Lower lobe of right lung (tissue), 2 donors: ENCODE measurements at places on chromosomes 6 and 20.

DNA sequence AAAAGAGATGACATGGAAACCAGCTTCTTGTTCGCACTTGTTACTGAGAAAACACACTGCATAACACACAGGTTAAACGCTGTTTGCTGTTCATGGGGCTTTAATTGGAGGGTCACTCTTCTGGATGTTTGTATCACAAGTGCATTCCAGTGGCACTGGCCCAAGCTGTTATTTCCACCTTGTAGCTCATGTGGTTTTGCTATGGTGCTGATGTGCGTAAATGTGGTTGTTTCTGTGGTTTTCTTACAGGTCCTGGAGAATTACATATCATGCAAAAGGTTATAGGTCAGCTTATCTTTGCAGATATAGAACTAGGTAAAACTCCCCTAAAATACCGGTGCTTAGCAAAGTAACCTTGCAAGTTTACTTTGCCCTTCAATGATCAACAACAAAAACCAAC, 89.3 kb upstream of the AHI1 start:
- peak; percentile 57 for DNase-seq

GRCh38 chr20:39825950-39826349, 863.1 kb downstream of the MAFB start:
- DNase-seq = no peak

DNA sequence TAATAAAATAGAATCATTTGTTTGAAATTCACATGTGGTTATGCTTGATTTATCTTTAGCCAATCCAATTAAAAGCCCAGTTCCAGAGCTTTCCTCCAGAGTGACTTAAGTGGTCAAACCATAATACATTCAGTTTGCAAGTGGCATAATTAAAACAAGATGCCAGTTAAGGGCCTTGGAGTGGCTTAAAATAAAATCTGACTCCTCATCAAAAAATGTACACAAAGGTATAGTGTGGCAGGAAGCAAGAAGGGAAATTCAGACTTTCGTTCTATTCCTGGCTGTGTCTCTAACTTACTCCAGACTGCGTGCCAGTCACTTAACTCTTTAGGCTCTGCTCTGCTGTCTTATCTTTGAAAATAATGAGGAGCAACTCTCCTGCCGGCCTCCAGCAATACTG, 251.3 kb upstream of the PRND start:
- no peak for DNase-seq

DNA sequence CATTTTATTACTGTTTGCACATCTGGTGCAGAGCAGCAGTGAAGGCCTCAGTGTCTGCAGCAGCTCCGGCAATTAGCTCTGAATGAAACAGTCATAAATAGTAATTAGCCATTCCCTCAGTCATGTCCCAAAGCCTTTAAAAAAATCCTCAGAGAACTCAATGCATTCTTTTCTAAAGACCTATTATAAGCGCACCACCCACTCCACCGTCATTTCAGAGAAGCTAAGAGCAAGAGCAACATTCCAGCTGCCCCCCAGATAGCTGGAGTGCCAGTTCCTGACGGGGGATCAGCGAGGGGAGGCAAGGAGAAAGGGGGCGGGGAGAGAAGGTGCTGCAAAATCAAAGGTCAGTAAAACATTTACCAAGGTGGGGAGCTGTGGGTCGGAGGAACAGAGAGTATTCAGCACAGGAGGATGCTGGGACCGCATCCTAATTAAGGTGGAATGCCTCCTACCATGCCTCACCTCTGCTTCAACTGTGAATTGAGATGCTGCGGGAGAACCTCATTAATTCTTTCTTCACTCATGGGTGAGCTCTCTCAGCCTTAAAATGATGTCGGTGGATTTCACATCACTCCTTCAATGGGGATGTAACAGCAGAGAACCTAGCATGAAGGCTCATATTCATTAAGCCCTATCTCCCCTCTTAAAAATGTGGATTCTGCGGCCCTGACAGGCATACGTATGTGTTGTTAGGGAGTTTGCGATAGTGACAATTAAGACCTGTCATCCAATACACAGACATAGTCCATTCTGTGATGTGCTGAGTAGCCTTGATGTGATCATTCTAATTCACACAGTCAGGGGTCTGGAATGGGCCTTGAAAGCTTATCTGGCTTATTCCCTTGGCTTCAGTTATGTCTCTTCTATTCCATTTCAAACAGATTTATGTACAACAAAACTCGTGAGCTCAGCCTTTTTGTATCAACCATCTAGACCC, 469.5 kb upstream of the NRSN1 start:
- DNase-seq = no peak

DNA sequence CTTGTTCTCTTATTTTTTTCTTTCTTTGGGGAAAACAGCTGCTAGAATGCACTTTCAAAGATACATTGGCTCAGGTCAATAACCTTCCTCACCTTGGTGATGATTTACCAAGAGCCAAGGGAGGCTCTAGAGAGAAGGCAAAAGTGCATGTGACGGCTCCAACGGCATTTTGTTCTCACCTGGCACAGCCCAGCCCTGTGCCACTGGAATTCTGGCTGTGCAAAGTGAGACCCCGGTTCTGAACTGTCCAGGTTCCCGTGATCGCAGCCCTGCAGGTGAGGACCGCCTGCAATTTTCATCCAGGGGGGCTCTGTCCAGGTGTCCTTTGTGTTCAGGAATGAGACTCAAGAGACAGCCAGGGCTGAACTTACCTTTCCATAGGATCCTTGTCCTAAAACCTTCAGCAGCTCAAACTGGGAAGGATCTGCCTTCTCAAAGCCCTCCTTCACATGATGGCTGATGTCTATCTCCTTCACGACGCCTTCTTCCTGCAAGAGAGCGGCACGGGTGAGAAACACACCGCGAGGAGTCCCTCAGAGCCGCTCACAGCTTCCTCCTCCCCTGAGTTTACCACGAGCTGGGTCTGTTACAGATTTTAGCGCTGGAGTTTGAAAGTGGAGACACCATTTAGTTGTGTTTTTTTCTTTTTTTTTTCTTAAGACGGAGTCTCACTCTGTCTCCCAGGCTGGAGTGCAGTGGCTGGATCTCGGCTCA, 48.0 kb downstream of the RAMACL start:
- no peak for DNase-seq

DNA sequence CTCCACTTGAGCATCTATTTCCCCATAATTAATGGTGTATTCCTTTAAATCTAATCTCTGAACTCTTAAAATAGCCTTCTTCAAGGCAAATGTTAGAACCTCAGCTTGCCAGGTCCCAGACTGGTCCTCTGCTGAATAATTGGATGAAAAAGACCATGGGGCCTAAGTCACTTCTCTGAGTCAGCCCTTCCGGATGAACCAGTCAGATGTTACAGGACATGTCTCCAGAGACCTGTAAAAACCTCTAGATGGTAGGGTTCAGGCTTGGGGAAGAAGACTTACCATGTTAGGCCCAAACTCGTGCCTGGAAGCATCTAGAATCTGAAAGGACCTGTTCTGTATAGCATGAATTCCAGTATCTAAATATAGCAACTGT, 97.3 kb downstream of the CDKAL1 start:
- DNase-seq = no peak

- no peak for DNase-seq
These were observed 240.3 kb upstream of the TAB2 start for GRCh38 chr6:149077208-149077607.

DNA sequence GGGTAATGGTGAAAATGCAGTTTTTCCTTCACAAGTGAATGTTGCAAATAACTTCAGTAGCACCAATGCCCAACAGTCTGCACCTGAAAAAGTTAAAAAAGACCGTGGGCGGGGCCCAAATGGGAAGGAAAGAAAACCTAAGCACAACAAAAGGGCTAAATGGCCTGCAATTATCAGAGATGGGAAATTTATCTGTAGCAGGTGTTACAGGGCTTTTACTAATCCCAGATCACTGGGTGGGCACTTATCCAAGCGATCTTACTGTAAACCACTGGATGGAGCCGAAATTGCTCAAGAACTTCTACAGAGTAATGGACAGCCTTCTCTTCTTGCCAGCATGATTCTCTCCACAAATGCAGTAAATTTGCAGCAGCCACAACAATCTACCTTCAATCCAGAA, 64.8 kb upstream of the SMIM8 start:
- DNase-seq = no peak

DNA sequence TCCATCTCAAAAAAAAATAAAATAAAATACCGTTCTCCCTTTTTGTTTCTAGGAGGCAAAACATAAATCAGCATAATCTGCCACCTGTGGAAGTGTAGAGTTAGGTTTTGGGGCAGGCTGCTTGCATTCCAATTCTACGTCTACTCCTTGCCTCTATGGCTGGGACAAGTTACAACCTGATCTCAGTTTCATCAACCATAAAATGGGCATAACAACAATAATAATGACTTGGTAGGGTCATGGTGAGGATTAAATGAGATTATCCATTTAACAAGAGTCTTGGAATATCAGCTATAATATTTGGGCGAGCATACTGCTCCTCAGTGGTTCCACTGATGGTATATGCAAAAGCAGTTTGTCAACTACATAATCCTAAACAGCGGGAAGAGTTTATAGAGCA, 3.7 kb upstream of the RAE1 start:
- DNase-seq = no peak

GRCh38 chr6:6152060-6152459, 145.3 kb upstream of the NRN1 start:
- no peak for DNase-seq

DNA sequence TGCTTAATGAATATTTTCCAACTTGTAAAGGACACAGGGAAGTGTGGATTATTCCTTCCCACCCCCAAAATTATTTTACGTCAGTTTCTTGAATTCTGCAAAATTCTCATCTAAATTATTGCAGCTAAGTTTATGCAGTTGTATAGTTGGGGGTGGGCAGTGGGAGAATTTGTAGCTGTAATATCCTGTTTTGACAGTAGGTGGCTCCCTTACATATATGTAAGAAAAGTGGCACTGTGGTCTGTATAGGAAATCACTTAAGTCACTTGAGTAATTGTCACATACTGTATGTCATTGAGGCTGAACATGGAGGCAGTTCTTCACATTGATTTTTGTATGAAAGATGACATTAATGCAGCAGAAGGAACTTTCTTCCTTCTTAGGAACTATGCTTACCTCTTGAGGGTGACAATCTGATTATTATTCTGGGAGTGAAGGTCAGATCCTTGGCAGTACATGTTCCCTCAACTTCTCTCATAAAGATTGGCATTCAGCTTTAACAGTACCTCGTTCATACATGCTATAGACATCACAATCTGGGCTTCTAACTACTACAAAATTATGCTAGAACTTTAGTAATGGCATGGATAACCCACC, 14.6 kb upstream of the CFAP206 start:
- no peak for DNase-seq

DNA sequence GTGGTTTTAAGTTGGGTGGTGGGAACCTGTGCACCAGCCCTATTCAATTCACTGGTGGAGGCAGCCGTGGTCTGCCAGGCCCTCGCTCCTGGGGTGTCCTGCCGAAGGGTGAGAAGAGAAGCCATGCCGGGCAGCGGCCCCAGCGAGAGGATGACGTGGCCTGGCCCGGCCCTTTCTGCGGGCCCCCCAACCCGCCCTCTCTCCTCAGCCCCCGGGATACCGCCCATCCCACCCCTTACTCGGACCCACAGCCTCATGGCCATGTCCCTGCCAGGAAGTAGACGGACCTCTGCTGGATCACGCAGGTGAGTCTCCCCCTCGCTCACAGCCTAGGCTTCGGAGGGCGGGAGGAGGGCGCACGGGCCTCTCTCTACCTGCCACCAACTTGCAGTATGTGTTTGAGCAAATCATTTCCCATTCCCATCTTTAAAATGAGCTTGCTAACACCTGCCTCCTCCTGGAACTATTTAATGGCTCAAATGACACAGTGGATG, 30.1 kb downstream of the SNPH start:
- DNase-seq = no peak

DNA sequence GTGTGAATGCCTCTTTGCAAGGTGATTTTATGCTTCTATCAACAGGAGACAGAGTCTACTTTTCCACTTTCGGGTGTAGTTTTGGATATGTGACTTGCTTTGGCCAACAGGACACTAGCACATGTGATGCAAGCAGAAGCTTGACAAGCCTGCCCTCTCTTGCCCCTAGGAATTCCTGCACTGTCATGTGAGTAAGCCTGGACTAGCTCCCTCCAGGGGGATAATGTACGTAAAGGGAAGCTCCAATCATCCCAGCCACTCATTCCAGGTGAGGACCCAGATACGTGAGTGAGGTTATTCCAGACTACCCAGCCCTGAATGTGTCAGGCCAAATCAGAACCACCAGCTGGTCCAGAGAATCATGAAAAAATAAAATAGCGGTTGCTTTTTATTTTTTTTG, 33.3 kb downstream of the BEND3 start:
- DNase-seq = no peak

DNA sequence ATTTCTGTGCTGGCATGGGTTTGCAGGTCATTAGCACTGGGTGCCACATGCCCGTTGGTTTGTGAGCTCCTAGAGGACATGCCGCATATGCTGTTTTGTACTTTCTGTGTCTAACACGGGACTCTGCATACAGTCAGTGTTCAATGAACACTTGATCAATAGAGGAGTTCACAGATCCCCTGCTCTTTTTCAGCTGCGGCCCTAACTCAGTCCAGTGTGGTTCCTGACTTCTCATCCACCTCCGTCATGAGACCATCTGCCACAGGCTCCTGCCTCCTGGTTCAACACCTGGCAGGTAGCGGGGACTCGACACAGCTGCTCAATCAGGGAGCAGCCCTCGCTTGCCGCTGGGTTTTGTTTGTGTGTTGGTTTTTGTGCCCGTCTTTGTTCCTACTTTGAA, 13.8 kb upstream of the BMP7 start:
- no peak for DNase-seq

- DNase-seq = no peak
These were observed 477.3 kb upstream of the IRAK1BP1 start for GRCh38 chr6:78390066-78390465.

- DNase-seq = peak; percentile 87
These were observed 44.2 kb downstream of the KCNK5 start for GRCh38 chr6:39184906-39185580.

DNA sequence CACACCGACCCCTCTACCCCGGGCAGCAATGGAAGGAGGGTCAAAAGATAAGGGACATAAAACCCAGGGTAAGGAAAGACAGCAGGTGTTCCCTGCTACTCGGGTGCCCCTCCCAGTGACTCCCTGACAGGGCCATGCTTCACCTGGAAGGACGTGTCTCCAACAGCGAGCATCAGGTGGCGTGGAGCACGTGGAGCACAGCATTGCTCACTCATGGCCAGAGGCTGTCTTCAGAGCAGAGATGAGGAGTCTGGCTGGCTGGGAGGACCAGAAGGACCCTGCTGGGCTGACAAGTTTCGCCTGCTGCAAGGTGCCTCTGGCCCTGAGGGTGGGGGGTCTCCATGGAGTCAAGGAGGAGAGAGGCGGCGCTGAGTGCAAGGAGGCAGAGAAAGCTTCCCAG, 15.3 kb upstream of the CDH22 start:
- no peak for DNase-seq
